ENCODE measurements at places on chromosomes 12 and 14.

DNA sequence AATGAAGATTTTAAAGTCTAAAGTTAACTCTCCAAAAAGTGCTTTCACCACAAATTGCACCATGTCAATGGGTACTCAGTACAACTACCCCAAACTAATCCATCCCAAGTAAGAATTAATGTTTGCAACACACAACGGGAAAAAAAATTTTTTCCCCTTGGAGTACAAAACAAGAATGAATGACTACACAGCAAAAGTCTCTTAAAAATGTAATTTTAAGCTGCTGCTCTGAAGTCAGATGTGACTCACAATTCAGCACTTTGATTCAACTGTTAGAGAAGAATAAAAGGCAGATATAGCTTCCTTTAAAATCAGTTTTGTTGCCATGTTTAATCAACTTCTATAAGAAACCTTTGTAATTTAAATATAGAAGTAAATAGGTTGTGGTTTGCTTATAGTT lies 42.5 kb upstream of the VPS33A start:
- DNase-seq: no peak

DNA sequence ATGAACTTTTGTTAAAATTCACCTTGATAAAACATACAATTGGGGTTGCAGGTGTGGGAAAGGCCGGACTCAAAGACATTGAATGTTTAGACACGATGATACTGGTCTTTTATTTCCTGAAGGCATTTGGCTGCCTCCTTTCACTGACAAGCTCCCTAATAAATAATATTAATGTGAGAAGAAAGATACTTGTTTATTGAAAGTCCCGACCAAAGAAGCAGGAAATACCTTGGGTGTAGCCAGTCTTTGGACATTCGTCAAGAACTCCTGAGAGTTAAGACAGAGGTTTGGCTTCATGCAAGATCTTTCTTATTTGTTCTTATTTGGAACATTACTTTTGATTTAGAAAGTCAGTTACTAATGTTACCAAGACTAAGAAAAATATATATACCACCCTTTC lies 1133.8 kb upstream of the SEL1L start:
- DNase-seq: no peak

- DNase-seq: no peak
Observed at GRCh38 chr14:29712601-29713000, 215.0 kb downstream of the PRKD1 start.

DNA sequence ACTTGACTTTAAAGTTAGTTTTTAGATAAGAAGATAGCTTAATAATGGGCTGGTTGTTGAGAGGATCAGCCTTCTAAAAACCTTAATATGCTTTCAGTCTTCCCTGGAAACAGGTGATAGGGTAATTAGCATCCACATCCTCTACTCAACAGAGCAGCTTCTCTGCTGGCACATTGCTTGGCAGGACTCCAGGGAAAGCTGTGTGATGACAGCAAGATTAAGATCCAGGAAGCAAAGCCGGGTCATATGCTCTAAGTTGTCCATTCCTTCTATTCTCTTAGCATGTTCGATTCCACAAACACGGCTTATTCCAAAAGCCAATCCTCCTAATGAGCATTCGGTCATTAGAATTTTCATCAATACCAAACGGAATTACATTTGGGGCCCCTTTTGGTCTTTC lies 87.0 kb downstream of the HMGA2 start:
- DNase-seq: no peak

DNA sequence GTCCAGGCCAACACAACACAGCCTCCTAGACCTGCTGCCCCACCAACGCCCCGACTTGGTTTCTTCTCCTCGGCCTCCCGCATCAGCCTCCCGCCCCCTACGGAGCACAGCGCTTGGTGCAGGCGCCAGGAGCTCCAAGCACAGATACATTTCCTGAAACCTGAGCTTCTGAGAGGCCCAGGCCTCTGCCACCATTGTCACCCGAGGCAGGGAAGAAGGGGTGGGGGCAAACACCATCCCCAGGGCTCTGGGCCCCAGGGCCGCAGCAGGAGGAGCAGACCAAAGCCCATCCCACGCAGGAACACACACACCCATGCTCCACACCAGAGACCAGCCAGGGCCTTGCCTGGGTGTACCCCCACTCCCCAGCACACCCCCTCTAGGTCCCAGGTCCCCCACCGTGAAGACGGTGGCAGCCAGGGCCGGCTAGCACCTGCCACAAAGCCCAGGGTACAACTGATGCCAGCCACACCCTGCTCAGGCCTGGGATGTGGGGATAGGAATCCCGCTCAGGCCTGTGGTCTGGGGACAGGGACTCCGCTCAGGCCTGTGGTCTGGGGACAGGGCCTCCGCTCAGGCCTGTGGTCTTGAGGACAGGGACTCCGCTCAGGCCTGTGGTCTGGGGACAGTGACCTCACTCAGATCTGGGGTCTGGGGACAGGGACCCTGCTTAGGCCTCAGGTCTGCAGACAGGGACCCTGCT lies 5.4 kb downstream of the JAG2 start:
- no peak for DNase-seq

GRCh38 chr12:104638851-104639240 lies 182.1 kb downstream of the CHST11 start:
- DNase-seq: no peak

DNA sequence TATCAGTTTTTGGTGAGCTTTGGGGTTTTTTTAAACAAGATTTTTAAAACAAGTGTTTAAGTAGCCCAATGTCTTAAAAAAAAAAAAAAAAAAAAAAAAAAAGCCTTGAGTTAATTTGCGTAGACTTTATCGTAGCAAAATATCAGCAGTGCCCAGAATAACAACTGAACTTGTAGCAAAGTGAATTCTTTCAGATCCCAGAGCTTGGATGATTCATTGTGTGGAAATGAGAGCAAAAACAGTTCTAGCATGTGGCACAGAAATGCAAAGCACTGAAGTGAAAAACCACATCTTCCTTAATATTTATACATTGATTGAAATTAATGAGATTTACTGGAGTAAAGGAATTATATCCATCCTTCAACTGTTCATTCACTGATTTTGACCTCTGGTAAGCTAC lies 258.1 kb downstream of the EGLN3 start:
- no peak for DNase-seq
